Stomach (tissue), 19 donors: ENCODE measurements at places on chromosomes 2 and 18. TPM values are rescaled to one million over a fixed set of nuclear protein-coding genes. Genes with fewer than 3 reads are reported as not detected.

The NDUFV2 gene
- polyA plus RNA-seq, result 283 TPM

The CNOT9 gene
- polyA plus RNA-seq, result 13.0 TPM

The ASTL gene
- polyA plus RNA-seq, result not detected

The SERPINB2 gene
- polyA plus RNA-seq, result 0.46 TPM

The POTEJ gene
- not detected for polyA plus RNA-seq
